Activated CD4-positive, alpha-beta T cell treated with anti-CD3 and anti-CD28 coated beads, Interleukin-2, amount 50 U/mL, for 1 hour (primary cell): ENCODE measurements at places on chromosomes 3 and 15.

DNA sequence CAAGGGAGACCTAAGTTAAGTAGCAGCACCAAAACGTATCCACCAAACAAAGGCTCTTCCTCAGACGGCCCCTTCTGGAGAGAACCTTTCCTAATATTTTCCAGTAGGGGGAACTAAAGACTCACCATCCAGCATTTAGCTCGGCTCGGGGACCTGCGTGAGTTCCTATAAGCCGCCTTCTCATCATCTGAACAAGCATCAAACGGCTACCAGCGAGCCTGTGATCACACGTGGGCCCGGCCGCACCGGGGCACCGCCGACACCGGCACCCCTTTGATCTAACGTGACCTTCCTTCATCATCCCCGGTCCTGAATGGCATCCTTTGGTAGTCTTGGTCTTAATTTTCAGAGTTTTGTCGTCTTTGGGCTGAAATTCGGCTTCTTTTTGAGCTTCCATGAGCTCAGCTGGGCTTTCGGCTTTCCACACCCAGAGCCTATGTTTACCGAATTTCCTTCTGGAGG lies 1.4 kb upstream of the ROBO2 start:
- no peak for DNase-seq

GRCh38 chr3:13223574-13224237 lies 150.5 kb upstream of the IQSEC1 start:
- DNase-seq = no peak

- DNase-seq = no peak
Observed at GRCh38 chr15:88401996-88402656, 65.1 kb downstream of the MRPL46 start.

DNA sequence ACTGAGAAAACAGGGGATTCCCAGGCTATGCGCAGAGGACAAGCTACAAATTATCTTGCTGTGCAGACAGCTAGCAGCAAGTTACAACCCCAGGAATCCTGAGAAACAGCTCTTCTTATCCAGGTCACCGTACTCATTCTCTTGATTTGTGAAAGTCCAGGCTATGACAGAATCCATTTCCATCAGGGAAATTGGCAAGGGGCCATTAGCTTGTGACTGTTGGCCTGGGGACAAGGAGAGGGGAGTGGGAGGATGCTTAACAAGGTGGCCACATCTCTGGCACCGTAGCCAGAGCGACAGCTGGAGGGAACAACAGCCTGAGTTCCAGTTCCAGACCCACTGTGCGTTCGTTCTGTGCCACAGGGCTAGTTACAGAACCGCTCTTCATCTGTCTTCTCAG lies 44.9 kb upstream of the PLXNA1 start:
- DNase-seq = no peak

DNA sequence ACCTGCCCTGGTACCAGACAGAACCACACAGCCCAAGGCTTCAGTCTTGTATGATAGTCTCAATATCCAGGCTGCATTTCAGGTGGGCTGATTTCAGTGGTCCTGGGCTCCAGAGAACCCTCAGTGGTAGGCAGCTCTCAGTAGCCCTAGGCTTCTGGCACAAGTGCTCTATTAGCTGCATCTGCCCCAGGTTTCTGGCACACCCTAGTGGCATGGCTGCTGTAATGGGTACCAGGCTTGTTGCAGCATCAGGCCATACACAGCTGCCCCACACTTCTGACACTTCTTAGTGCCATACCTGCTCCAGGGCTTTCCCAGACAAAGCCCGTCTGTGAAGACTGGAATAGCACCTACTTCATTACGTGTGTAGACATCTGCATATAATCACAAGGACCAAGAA lies 1062.2 kb upstream of the EPHA6 start:
- no peak for DNase-seq
